ENCODE measurements at places on chromosomes 2 and 18. TPM values are rescaled to one million over a fixed set of nuclear protein-coding genes. Genes with fewer than 3 reads are reported as not detected.

Gene REG1B
- total RNA-seq = not detected

Gene CD302
- 51.8 TPM for total RNA-seq

Gene FAM237A
- not detected for total RNA-seq

Gene CIB4
- not detected for total RNA-seq

Gene NFE2L2
- 108 TPM for total RNA-seq

Gene SUCLG1
- total RNA-seq = 80.7 TPM

DNA sequence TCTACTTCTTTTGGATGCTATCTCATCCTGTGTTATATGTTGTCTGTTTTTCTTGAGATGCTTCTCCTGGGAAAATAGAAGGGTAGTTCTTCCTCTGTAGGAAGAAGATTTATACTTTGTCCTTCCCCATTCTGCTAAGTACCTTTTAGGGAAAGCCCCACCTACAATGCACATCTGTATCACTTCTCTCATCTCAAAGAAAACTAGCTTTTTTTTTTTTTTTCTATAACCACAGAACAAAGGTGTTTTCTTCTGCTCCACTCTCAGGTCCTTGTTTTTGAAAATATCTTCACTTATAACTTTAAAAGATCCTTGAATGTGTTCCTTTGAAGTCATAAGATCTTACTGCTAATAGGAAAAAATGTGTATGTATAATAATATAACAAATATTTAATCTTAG, 30.8 kb downstream of the CCDC150 start:
- DNase-seq = no peak

DNA sequence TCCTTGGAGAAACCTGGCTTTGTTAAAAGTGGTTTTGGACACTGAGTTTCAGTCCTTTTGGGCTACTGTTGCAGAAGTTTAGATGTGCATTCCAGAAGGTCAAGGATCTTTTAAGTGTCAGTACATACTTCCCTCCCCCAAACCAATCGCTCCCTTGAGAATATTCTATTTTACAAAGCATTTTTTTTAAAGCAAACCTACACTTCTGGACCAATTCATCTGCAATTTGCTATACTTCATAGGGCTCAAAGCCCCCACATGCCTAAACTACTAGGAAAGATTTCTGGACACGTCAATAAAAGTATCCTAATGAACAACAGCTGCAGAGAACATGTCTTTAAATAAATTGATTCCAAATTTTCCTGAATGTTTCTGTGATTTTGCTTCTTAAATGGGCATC, 157.6 kb downstream of the RDH14 start:
- no peak for DNase-seq

DNA sequence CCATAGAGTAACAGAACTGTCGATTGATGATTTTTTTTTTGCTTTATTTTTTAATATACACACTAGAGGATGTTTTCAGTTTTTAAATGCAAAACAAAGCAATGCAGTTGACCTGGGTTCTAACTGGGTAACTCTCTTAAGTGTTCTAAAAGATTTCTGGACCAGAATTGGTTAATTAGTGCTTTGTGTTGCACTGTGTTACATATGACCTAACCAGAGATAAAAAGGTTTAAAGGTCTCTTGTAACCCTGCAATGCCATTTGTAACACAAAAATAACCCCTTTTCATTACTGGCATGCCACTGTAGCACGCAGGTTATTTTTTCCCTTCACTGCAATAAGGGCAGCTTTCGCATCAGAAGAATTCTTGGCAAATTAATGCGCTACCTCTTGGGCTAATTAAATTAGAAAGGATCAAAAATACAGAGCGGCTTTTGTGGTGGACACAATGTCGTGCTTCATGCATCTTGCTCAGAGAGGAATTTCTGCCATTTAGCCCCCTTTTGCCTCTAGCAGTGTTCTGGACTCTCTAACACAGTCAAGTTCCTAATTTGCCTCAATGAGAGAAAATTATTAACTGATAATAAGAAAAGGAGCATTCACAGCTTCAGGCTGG, 250.8 kb upstream of the ZEB2 start:
- DNase-seq = no peak

- DNase-seq = no peak
Measured at GRCh38 chr2:232567721-232568120, 17.2 kb downstream of the EIF4E2 start.

DNA sequence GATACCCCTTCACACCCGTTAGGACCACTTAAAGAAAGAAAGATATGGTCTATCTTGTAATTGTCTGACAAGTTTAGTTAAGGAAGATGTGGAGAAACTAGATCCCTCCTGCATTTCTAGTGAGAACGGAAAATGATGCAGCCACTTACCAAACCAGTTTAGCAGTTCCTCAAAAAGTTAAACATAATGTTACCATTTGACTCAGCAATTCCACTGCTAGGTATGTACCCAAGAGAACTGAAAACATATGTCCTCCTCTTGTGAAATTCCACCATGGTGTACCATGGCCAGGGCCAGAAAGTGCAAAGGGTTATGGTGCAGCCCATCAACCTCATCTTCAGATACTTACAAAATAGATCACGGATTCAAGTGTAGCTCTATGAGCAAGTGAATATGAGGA, 79.0 kb upstream of the ID2 start:
- DNase-seq = no peak

DNA sequence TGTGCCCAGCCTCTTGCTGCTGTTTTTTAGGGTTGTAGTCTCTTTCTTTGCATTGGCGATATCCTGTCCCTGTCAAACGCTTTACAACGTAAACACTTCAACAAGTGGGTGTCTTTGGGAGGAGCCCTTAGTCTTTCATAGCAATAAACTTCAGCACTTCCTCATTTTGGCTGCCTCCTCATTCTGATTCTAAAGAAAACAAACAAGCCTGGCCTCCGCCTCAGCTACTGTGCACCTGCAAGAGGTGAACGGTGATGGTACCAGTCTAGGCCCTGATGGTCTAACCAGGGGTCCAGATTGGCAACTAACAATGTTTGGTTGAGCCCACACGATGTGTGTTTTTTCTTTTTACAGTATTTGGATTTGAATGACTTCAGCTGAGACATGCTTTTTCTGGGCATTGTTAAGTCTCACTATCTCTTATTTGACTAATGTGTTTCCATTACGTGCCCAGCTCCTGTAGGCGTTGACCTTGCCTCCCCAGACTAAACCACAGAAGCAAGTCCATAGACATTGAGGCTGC, 53.2 kb upstream of the CUL3 start:
- DNase-seq = no peak

DNA sequence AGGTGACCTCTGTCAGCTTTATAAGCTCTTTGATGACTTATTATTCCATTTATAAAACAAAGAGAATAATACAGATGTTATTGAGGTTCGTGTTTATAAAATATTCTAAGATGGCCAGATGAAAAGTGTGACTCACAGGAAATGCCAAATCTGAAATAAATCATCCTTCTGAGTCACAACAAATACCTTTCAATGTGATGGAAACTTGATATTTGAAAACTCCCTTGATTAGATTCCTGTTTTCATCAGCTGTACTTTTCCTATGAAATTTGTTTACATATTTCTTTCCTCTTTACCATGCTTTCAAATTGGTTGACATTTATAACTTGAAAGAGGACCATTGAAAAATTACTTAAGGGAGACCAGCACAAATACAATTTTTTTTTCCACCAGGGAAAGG, 30.6 kb upstream of the PPP1R1C start:
- no peak for DNase-seq
